Activated CD4-positive, alpha-beta T cell treated with anti-CD3 and anti-CD28 coated beads, Interleukin-2, amount 50 U/mL, for 4 hours (primary cell): ENCODE measurements at places on chromosomes 13 and 19.

DNA sequence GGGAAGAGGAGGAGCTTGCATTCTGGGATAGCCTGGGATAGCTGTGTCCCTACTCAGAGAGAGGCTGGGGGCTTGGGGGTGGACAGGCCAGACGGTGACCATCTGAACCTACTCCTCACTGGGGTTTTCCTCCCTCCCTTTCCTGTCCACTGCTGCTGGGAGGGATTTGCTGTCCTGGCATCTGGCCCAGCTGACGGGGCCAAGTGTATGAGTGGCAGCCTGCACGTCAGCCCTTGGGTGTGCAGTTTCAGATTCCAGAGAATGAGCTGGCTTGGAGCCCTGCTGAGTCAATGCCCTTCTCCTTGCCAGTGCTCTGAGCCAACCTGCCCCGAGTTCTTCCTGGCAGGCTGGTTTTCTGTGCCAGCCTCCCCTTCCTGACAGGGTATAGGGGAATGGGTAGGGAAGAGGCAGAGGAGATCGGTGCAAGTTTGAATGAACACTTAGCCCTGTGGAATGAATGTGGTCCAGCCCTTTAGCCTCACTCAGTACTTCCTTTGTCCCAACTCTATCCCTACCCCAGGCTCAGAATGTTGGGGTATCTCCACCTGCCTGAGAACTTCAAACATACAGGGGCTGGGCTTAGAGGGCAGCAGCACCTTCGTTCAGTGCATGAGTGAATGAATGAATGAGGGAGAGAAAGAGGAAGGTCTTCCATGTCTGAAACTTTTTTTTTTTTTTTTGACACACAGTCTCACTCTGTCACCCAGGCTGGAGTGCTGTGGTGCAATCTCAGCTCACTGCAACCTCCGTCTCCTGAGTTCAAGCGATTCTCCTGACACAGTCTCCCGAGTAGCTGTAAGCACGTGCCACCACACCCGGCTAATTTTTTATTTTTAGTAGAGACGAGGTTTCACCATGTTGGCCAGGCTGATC is 1.8 kb upstream of the ANGPTL4 start:
- no peak for DNase-seq

DNA sequence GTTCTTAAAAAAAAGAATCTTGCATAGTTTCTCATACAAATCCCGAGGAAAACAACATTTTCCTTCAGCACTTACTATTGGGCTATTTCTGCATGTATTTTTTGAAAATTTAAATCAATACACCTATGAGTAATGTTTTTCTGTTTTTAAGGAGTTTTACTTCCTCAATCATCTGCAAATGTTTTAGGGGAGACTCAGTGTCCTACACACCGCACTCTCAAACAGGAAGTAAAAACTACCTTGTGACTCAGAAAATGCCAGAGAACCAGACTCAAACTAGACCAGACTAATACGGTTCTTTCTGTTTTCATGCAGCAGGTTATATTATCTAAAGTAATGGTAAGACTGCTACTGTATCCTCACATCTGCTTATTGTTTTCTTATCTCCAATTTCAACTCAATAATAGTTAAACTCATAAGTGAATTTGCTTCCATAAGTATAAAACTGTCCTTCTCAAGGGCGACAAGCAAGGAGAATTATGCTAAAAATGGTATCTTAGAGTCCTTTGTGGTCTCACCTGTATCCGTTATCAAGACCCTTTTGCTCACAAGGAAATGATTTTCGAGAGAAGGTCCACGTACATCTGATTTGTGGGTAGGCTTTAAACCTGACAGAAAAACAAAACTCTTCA is 52.5 kb downstream of the FLT3 start:
- no peak for DNase-seq

DNA sequence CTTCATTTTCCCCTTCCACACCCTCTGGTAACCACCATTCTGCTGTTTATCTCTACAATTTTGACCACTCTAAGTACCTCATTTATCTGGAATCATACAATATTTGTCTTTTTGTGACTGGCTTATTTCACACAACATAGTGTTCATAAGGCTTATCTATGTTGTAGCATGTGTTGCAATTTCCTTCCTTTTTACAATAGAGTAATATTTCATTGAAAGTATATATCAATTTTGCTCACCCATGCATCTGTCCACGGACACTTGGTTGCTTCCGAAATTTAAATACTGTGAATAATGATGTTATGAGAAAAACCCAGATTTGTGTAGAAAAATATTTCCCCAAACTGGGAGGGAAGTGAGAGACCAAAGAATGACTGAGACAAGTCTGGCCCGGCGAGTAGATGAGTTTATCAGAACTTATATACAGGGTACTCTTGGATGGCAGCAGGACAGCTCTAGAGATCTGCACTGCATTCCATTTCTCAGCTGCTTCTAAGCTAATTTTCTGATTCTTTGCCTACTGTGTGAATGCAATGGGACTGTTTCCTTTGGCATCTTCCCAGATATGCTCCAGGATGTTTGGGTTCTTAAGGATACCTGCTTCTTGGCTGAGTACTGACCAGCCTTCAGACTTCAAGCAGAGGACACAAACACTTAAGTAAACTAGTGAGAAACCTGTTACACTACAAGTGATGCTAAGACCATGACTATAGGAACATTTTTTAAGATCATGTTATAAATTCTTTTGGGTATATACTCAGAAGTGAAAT is 834.0 kb upstream of the PCDH9 start:
- no peak for DNase-seq

GRCh38 chr13:74866101-74866500 is 615.9 kb downstream of the TBC1D4 start:
- no peak for DNase-seq

DNA sequence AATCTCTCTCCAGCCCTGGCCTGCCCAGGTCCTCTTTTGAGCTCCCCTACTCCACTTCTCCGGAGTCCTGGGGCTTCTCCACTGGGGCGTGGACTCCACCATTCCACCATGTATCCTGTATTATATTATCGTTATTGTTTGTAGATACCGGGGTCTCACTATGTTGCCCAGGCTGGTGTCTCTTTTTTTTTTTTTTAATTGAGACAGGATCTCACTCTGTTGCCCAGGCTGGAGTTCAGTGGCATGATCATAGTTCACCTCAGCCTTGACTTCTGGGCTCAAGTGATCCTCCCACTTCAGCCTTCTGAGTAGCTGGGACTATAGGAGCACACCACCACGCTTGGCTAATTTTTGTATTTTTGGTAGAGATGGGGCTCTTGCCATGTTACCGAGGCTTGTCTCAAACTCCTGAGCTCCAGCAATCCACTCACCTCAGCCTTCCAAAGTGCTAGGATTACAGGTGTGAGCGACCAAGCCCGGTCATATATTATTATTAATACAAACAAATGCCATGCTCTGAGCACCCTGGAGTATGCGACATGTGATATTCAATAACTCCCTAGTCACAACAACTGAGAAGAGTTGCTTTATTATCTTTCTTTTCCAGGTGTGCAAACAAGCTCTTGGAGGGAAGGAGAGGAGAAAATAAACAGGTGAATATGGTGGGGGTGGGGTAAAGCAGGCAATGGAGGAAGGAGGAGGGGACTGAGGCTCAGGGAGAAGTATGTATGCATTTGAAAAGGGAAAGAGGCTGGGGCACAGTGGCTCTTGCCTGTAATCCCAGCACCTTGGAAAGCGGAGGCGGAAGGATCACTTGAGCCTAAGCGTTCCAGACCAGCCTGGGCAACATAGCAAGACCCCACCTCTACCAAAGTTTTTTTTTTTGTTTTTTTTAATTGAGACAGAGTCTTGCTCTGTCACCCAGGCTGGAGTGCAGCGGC is 2.8 kb upstream of the CERS4 start:
- no peak for DNase-seq

DNA sequence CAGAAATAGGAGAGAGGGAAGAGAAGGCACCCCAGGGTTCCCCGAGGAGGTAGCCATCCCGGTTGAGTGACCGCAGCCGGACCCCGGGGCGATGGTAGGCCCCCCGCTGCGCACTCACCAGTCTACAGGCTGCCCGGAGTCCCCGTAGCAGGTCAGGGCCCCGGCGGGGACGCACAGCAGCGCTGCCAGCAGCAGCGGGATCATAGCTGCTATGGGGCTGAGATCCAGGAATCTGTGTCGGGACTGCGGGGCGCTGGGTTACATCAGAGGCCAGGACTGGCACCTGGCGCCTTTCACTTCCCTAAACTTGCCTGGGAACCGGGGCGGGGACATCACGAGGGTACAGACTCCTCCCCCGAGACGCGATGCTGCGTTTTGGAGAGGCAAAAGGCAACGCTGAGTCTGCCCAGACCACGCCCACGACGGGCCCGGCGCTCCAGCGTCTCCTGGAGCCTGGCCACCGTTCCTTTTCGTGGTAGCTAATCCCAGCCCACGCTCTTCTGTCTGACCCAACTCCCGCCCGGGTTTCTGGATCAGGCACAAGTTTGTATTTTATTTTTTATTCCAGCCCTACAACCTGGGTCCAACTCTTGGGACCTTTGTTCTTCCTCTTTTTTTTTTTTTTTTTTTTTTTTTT is at the start of gene DNASE2:
DNASE2 (minus strand) TSS at position 278 of the 637 bp plus-strand sequence; CDS start at position 204, 74 bp downstream.
- peak; percentile 88 for DNase-seq

GRCh38 chr13:90899416-90899815 is 448.1 kb upstream of the MIR17HG start:
- no peak for DNase-seq

GRCh38 chr13:21035498-21035897 is 25.9 kb downstream of the LATS2 start:
- DNase-seq = no peak

DNA sequence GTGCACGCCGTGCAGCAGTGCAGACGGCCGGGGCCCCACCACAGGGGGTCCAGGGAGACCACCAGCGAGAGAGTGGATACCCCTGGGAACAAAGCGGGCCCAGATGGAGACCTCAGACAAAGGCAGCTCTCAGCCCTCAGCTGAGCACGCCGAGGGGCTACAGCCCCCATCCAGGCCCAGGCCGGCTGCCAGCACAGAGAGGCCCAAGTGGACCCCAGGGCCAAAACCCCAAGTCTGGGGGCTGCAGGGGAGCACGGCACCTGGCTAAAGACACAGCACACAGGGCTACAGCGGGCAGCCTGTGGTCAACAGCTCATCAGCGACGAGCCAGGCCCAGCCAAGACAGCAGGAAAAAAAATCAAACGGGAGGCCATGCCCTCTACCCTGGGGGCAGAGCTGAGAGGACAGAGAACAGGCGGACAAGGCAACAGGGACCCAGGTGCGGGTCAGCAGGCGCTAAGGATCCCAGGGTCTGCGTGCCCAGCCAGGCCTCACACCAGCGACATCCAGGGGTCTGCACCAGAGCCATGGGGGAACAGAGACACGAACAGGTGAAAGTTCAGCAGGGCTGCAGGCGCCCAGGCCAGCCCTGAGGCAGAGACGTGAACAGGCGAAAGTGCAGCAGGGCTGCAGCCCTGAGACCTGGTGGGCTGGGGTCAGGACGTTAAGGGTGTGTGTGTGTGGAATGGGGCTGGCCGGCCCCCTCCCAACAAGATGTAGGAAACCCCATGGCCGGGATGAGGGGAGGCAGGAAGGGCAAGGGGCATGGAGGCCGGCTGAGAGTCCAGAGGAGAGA is 34.3 kb downstream of the RASA3 start:
- DNase-seq = no peak

DNA sequence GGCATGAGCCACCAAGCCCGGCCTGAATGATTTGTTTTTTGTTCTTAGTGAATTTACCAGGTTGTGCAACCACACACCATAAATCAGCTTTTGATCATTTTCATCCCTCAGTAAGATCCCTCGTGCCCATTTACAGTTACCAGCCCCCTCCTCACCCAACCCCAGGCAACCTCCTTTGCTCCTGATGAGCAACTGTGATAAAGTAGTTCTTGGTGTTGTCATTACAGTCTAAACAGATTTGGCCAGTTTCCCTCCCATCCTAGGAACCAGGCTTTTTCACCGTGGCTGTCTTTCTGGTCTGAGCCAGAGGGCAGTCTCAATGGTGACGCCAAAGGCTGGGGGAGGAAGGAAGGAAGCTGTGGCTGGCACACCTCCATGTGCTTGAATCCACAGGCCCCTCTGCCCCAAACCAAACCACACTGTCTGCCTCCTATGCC is 61.2 kb upstream of the WDFY2 start:
- no peak for DNase-seq

DNA sequence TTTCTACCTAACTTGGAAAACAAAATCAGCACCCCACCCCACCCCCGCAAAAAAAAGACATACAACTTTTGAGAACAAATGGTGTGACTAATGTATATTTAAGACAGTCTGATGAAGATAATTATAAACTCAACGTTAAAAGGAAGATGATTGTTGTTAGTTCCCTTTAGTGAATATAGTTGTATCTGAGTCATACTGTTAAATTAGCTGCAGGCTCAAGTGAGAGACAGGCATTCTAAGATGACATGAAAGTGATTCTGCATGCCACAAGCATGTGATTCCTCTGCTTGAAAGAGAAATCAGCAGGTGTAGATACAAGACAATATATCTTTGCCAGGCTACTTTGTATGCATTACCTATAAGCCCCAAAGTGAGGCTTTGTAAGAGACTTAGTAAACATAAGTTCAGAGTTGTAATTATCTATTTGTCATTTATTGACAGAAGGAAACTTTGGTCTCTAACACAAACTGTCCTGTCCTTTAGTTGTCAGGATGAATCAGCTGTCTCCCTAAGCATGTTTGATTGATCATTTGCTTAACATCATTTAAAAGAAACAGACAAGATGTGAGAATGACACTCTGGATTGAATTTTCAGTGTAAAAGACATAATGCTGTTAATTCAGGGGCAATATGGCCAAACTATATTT is 319.4 kb upstream of the HTR2A start:
- DNase-seq = no peak

- DNase-seq = no peak
Observed at GRCh38 chr13:99564386-99564785, 63.1 kb downstream of the TM9SF2 start.

DNA sequence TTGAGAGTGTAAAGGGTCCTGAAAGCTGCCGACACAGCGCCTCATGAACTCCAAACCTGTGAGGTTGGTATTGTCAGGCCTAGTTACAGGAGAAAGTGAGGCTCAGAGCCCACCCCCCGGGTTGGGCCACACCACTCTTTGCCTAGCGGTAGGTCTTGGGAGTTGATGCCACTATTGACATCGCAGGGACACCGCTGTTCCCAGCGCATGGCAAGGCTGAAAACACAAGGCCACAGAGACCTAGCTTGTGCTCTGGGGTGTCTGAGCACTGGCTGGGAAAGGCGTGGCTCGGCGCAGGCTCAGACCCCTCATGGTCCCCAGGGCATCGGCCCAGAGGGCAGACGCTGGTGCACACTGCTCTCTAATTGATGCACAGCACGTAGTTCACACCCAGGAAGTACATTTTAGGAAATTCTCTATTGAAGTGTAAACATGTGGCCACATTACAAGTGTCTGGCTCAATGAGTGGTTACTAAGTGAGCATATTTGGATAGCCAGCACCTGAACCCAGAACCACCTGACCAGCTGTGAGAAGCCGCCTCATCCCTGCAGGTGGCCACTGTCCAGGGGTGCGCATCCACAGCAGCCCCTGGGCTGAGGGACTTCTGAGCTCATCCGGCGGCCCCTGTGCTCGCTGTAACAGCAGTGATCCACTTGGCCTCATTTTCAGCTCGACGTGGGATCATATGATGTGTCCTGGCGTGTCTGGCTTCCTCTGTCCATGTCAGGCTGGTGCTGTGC is 27.3 kb downstream of the UPF1 start:
- no peak for DNase-seq

GRCh38 chr13:109971456-109972090 is 185.2 kb upstream of the IRS2 start:
- DNase-seq = no peak
